ENCODE measurements at places on chromosomes 2 and 18.
A peak's percentile ranks its signal among the peaks of the same experiment; 100 is the strongest.

DNA sequence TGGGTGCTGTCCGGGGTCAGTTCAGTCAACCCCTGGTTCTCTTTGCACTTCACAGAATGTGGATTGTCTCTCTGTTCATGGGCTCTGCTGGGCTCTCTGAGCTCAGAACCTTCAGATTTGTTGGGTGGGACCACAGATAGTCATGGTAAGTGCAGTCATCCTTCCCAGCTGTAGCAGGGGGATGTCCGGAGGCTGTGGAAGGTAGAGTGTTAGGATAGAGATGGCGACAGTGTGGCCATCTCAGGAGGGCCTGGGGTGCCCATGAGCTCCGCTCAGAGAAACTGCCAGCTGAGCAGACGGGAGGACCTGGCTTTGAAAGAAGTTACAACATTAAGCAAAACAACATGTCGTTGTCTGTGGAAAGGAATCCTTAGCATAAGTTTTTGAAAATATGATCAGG lies 149.8 kb downstream of the FAM210A start:
- DNase-seq: no peak

DNA sequence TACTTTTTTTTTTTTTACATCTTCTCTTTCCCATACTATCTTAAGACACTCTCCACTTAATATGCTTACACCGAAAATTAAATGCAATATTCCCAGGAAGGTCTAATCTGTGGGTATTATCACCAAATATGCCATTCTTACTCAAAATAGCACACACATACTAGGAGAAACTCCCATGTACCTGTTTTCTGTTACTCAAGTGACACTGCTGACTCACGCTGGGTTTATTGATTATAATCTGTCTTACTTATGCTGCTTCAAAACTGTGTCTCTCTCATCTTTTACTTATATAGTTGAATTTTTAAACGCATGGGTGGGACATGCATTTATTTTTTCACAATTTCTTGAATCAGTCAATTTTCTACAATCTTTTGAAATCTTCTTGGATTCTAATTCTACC lies 29.9 kb downstream of the MRPL19 start:
- DNase-seq: no peak

- DNase-seq: peak; percentile 74
These were observed 673 bp downstream of the PCBP1 start for GRCh38 chr2:70087702-70088597.

DNA sequence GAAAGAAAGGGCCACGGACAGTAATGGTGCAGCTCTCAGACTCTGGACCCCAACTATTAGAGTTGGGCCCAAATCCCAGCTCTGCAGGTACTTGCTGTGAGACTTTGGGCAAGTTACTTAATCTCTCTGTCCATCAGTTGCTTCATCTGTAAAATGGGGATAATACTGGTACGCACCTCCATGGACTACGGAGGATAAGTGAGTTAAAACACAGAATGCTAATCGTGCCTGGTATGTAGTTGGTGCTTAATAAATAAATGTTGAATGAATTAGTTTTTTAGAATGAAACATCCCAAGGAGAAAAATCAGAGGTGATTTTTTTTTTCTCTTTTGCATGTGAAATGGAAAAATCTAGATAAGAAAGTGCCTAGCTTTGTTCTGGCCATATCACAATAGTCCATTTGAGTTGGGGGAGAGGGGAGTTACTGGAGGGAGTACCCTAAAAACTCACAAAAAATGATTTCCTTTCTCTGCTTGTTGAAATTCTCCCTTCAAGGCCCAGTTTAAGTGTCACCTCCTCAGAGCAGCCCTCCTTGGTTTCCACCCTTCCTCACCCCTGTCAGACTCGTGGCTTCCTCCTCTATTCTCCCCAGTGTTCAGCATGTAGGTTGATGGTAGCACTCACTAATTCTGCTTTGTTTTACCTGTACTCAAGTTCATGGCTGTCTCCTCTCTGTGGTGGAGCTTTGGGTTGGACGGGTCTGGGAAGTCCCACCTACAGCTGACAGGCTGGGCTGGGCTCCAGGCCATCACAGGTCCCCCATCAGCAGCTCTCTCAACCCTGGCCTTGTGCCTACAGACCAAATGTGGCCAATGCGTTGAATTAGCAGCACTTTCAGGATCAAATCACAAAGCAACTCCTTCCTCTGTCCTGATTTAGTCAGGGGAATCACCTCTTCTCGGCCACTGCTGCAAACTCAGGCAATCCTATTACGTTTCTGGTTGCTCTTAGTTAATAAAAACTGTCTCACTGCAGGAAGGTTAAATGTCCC lies 92.8 kb upstream of the TAF1B start:
- no peak for DNase-seq

DNA sequence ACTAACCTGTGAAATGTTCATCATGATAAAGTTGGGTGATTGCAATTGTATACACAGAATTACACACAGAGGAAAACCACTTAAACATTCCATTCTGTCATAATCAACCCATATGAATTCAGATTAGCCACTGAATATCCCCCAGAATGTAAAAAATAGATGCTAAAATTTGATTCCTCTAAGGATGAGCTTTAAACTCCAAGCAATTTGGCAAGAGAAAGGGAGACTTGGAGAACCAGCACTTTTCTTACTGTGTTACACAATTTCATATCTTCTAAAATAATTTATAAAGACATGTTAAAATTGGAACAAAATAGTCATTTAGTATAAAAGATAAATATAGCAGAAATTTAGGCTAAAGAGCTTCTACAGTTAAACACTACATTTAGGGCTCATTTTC lies 146.3 kb upstream of the LMAN1 start:
- DNase-seq: no peak
